RPMI7951 (cell line): ENCODE measurements at places on chromosomes 4 and X.

GRCh38 chr4:108003982-108004515 lies 14.4 kb downstream of the HADH start:
- DNase-seq = no peak

DNA sequence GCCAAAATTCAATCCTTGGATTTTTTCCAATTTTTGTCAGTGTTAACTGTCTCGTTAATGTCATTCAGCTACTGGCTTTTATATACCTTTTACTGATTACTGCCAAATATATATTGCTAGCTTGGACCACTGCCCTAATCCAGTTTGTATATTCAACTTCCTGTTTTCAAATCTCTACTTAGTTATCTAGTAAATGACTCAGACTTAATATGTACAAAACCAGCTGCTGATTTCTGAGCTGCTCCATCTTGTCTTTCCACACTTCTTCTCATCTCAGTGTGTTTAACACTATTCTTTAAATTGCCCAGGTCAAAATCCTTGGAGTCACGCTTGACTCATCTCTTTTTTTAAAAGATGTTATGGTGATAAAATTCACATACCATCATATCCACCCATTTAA lies 1196.7 kb downstream of the RAPGEF2 start:
- no peak for DNase-seq

DNA sequence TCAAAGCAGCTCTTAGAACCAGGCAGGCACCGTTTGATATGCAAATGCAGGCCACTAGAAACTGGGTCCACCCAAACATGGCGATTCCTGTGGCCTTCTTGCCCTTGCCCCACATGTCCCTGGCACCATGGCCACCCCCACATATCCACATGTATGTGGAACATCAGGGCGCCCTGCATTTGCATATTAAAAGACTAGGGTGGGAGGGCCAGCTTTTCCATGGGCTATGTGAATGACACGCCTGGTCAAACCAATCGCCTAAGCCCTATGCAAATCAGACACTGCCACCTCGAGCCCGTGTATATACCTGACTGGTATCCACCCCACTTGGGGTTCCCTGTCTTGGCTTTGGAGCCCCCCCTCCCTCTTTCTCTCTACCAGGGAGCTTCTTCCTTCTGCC lies 107.0 kb downstream of the ABLIM2 start:
- no peak for DNase-seq

DNA sequence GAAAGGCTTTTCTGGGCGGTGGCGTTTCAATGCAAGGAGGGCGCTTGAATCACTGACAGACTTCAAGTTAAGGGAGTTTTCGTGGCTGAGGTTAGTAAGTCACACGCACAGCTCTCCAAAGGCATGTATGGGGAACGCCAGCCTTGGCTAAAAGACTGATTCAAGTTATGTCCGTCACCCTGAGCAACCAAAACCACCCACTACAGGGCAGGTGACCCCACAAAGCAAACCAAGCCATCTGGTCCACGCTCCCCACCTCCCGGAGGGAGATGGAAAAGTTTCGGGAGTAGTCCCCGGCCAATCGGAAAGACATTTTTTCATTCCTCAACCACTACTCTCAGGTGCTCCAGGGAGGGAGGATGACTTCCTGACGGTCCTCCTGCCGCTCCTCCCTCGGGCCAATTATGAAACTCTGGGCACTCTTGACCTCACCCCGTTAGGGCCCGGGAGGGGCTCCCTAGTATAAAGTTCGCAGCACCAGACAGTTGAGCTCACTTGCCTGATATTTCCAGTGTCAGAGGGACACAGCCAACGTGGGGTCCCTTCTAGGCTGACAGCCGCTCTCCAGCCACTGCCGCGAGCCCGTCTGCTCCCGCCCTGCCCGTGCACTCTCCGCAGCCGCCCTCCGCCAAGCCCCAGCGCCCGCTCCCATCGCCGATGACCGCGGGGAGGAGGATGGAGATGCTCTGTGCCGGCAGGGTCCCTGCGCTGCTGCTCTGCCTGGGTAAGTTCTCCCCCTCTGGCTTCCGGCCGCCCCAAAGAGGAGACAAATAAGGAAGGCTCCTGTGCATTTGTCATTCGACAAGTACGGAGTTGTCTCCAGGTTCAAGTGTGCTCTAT lies at the start of gene EREG:
Gene EREG, plus strand, starts transcription at position 494 of the 840 bp plus-strand sequence. Its CDS starts 164 bp downstream, at position 658.
- DNase-seq = peak; percentile 95

GRCh38 chr4:140861359-140862176 lies 105.4 kb upstream of the TBC1D9 start:
- DNase-seq = peak; percentile 64

GRCh38 chr4:184294606-184295133 lies 77.0 kb upstream of the ENPP6 start:
- DNase-seq = no peak

DNA sequence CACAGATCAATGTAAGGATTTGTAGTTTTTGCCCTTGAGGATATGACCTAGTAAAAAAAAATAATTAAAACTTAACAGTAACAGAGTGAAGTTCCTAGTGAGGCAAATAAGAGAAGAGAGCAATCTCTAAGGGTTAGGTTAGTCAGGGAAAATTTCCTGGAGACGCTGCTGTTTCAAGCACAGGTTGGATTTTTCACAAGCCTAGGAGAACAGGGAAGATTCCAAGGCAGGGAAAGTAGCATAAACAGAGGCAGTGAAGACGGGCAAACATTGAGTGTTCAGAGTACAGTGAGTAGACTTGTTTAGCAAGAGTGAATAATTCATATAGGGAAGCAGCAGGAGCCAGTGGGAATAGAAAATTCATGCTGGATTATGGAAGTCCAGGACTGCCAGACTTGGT lies 212.8 kb downstream of the SPANXN3 start:
- no peak for DNase-seq
